Upper lobe of right lung (tissue), 1 donor: ENCODE measurements at places on chromosomes 4 and X. TPM values are rescaled to one million over a fixed set of nuclear protein-coding genes. Genes with fewer than 3 reads are reported as not detected.

Gene ZCCHC13
- not detected for total RNA-seq

Gene MAGEB2
- total RNA-seq = not detected

Gene HPGDS
- 15.8 TPM for total RNA-seq

Gene SSX1
- total RNA-seq = not detected

Gene ATOH1
- total RNA-seq = not detected

Gene FMR1NB
- not detected for total RNA-seq

Gene FREM3
- 0.78 TPM for total RNA-seq

Gene MAML3
- 13.1 TPM for total RNA-seq

Gene CTAG1B
- not detected for total RNA-seq

Gene ARX
- not detected for total RNA-seq
